ENCODE measurements at places on chromosomes 4 and X.
A peak's percentile ranks its signal among the peaks of the same experiment; 100 is the strongest.

GRCh38 chrX:69148946-69149345 is 16.3 kb downstream of the PJA1 start:
- no peak for DNase-seq

- DNase-seq = no peak
These were observed 65.6 kb upstream of the MAML3 start for GRCh38 chr4:140219567-140219966.

GRCh38 chrX:22589845-22590244 is 317.1 kb downstream of the CBLL2 start:
- no peak for DNase-seq

DNA sequence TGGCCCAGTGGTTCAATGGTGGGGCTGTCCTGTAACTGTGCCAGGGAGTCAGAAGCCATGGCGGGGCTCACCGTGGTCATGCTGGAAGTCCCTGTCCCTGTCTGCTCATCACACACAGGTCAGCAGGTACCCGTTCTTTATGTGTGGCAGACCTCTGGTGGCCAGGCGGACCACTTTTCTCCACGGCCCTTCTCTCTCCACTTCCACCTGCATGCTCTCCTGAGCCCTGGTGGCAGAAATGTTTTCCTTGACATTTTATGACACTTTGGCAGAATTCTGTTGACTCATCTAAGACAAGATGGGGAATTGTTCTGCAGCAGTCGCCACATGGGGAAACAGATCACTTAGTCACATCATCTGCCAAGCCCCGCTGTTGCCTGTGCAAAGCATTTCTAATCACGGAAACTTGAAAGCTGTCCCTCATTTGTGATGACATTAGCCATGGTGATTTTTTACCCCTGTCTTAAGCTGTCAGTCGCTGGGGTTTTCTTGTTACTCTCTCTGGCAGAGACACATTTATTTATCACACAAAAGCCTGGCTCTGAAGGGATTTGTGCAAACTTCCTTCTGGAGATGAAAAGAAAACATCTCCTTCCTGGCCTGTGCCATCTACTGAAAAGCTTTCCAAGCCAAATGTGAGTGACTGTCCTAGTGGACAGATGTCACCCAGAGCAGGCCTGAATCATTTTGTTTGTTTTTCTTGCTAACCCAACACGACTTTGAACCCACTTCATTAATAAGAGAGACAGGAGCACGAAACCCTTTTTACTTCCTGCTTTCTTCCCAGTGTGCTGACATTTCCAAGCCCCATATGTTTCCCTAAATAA is 38.8 kb upstream of the STIM2 start:
- DNase-seq = peak; percentile 59

DNA sequence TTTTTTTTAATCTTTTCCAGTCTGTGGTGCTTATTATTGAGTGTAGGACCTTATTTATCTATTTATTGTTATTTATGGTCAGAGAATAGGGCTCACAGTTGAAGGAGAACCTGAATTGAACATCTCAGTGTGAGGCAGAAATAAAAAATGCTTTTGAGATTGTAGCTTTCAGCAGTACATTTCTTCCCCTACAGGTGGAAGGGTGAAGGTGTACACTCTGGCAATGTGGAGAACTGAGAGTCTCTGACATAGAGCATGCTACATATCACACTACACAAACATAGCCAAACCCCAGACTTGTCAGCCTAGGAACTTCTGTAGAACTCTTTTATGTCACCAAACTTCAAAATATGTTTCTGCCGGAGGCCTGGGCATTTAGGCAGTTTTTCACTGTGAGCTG is 140.2 kb downstream of the STIM2 start:
- DNase-seq = no peak

DNA sequence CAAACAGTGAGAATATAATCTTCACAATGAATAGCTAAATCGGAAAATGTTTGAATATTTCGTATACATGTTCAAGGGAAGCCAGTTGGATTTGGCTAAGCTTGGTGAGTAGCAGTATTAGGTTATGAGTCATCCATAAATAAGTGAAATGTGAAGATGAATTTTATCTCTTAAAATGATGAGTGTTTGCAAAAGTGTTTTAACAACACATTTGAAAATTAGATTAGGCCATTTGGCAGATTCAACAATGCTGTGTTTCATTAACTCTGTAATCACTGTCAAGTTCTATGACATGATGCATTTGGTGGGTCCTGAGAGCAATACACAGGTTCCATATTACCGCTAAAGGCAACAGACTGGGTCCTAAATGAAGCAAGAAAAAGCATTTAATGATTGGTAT is 301.9 kb upstream of the PRPS2 start:
- DNase-seq = no peak

DNA sequence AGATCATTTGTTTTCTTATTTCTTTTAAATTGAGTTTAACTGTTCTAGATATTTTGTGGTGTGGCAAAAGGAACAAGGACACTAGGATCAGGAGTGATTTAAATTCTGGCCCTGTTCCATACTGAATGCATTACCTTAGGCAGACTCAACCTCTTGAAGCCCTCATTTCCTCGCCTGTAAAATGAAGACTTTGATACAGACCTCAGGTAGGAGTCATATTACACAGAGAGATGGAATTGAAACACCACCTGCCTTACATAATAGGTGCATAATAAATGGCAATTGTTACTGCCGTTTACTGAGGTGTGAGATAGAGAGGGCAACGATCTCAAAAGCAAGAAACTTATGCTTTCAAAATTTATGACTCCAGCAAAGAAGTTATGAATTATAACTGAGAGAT is 28.2 kb upstream of the RASSF6 start:
- no peak for DNase-seq

DNA sequence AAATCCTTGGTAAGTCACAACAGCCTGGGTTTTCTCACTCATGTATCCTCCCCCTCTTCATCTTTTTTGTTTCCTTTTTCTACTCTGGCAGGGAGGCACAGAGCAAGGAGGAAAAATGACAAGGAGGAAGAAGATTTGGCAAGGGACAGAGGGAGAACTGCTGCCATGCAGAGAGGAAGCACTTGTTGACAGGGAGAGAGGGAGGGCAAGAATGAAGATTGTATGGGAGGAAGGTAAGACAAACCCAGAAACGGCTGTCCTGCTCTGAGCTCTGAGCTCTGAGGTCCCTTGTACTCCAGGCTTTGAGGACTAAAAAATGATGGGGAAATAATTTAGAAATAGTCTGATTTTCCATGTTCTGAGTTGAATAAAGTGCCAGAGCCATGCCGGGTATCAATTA is 123.9 kb downstream of the DCHS2 start:
- DNase-seq = no peak

DNA sequence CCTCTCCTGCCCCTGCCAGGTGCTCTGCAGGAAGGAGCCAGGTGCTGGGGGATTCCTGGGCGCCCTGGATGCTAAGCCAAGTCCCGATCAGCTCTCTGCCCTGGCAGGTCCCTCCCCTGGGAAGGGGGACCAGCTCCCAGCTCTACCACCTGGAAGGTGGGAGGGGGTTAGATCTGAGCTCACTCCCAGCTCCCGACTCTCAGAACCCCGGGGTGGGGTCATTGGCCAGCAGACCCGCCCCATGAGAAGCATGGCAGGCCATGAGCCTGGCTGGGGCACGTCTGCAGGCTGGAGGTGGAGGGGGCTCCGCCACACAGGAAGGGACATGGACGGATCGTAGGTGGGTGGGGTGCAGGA is 83.4 kb upstream of the NKX1-1 start:
- no peak for DNase-seq

DNA sequence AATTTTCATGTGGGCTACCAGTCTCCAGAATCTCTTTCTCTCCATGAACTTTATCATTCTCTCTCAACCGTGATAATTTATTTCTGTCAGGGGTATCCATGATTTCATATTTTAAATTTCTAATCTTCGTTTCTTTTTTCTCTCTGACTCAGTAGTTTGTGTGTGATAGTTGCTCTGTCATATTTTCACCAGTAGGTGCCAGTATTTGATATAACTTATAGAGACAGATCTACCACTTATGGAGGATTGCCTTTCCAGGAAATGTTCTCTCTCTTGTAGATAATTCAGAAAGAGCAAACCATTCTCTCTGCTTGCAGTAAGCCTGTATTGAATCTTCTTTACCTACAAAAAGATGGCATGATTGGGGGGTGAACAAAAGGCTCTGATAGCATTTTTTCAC is 79.3 kb upstream of the DYNLT3 start:
- DNase-seq = peak; percentile 9

- no peak for DNase-seq
These were observed 28.1 kb downstream of the ABLIM2 start for GRCh38 chr4:8130346-8131066.

DNA sequence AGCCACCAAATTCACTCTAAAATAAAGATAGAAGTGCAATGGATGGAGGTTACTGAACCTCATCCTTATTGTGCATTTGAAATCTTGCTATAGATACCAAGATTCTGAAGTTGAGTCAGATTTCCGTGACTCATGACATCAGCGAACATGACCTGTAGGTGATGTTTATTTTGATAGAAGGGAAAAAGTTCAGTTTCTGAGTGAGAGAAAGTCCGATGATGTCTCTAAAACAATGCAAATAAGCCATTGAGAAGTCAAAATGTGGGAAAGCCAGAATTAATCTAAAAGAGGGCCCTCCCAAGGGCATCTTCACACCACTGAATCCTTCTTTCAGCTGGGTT is 20.0 kb downstream of the PHOX2B start:
- DNase-seq = no peak

DNA sequence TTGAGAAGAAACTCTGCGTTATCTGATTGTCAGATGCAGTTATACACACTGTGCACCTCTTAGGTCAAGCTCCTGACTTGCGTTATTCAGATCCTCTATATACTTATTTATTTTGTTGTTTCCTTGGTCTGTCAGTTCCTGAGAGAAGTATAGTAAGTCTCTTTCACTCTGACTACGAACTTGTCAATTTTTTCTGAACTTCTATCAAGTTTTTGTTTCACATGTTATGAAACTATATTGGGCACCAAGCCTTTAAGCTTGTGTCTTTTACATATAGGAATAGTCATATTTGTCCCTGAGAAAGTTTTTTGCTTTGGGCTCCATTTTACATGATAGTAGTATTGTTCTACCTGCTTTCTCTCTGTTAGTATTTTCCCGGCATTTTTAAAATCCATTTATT is 31.7 kb downstream of the ZNF275 start:
- no peak for DNase-seq

GRCh38 chr4:61336488-61336887 is 136.4 kb downstream of the ADGRL3 start:
- DNase-seq = peak; percentile 68

GRCh38 chrX:138020941-138021340 is 455.0 kb downstream of the ZIC3 start:
- no peak for DNase-seq

DNA sequence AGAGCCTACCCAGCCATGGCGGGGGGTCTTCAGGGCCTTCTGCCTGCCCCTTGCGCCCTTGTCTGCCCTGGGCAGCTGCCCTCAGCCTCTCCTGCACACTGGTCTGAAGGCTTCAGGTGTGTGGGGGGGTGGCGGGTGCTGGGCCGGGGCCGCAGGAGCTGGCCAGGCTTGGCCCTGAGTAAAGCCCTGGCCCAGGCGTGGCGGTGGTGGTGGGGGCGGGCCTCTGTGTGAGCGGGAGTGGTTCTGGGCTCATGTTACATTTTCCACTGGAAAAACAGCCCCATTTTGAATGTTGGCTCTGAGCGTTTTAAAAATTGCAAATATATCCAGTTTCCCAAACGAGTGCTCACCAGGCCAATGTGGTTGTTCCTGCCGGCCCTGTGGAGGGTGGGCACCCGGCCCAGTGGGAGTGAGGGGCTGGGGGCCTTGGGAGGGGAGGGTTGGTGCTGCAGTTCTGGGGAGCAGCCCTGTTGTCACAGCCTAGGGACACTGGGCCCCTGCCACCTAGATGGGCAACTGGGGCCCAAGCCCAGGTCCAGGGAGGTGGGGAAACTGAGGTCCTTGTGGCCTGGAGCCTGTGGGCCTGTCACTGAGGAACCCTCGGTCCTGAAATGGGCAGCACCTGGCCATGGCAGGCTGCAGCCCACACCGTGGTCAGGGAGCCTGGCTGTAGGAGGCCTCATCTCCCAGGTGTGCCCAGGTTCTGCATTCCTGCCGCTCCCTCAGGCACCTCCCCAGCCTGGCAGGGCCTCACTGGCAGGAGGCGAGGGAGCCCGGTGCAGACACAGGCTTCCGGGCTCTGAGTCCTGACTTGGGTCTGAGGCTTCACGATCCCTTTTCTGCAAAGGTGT is 28.3 kb downstream of the FGFRL1 start:
- DNase-seq = no peak

DNA sequence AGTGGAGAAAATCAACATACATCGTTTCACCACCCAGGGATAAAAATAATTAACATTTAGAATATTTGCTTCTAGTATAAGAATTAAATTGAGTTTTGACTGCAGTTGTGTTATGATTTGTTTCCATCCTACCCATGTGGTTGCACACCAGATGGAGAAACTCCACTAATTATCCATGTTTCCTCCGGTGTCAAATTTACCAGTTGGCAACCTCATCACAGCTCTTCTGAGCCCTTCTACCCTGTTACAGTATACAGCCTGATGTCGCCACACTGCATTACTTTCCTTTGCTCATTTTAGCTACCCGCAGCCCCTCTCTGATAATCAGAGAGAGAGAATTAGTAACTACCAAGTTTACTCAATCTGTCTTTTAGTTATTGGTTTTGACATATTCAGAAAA is 411.2 kb downstream of the DTHD1 start:
- peak; percentile 55 for DNase-seq

DNA sequence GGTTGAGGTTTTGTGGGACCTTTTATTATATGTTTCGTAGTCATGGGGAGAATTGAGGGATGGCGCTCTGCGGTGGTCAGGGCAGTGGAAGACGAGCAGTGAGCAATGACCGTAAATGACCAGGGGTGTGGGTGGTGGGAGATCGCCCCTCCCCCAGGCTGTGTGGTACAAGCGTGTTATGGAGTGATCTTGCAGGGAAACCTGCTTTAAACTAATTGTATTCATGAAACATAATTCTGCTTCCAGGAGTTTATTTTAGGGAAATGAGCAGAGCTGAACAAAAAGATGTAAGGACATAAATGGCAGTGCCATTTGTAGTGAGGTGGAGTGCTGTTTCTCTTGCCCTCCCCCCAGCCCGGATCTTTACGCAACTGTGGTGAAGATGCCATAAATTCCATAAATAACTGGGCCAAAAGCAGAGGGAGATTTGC is 20.2 kb downstream of the GYG2 start:
- no peak for DNase-seq

GRCh38 chr4:77449171-77449570 is 156.4 kb upstream of the CXCL13 start:
- no peak for DNase-seq

DNA sequence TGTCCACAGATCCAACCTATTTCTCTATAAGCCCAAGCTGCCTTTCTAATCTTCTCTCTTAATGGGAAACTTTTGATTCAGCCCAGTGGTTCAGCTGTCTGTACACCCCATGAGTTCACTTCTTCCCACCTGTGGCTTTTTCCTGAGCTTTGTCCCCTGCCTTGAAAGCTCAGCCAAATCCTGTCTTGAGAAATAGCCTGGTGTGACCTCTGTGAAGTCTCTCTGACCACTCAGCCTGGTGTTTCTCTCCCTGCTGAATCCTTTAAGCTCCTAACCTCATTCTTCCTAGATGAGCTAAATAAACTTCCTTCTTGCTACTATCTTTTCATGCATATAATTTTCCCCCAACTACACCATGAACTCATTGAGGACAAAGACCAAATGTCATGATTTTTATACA is 15.2 kb upstream of the HERC5 start:
- DNase-seq = no peak

- DNase-seq = no peak
These were observed 586 bp upstream of the NSG1 start for GRCh38 chr4:4386296-4386735.

GRCh38 chr4:153684971-153685371 is 891 bp downstream of the TLR2 start:
- DNase-seq = no peak

- DNase-seq = no peak
These were observed 2.4 kb downstream of the CHST7 start for GRCh38 chrX:46575991-46576392.

- no peak for DNase-seq
These were observed 408.9 kb downstream of the GLUD2 start for GRCh38 chrX:121456315-121456714.
